ENCODE measurements at places on chromosomes 1 and 21. TPM values are rescaled to one million over a fixed set of nuclear protein-coding genes. Genes with fewer than 3 reads are reported as not detected.

Gene ARHGEF16
- 2.3 TPM for total RNA-seq

Gene TBX19
- total RNA-seq = 1.8 TPM

Gene MTF1
- 5.7 TPM for total RNA-seq

Gene ARHGAP29
- 71.7 TPM for total RNA-seq

Gene BRDT
- not detected for total RNA-seq

Gene CD1B
- total RNA-seq = not detected

Gene TAL1
- 4.2 TPM for total RNA-seq

Gene CYP4Z1
- 0.33 TPM for total RNA-seq

Gene OR2T6
- total RNA-seq = not detected

Gene SLC6A9
- total RNA-seq = 35.0 TPM

Gene CLEC20A
- total RNA-seq = not detected

Gene RGS7
- total RNA-seq = 8.0 TPM

Gene IGSF5
- 1.4 TPM for total RNA-seq

Gene F13B
- total RNA-seq = not detected

Gene LCE2A
- total RNA-seq = not detected

Gene CRYBG2
- total RNA-seq = 1.9 TPM

Gene FAM72A
- total RNA-seq = 3.8 TPM

Gene ENAH
- total RNA-seq = 113 TPM

Gene KLHL20
- 62.1 TPM for total RNA-seq

Gene OR2M2
- not detected for total RNA-seq

Gene GPR25
- total RNA-seq = not detected

Gene C21orf58
- total RNA-seq = 9.3 TPM

Gene OR2T35
- total RNA-seq = not detected

Gene SMCP
- total RNA-seq = not detected

Gene TDRD5
- 0.99 TPM for total RNA-seq

Gene HES2
- total RNA-seq = 1.2 TPM

Gene UFC1
- total RNA-seq = 107 TPM

Gene LRRC71
- total RNA-seq = not detected

Gene IL20
- not detected for total RNA-seq

Gene RGSL1
- total RNA-seq = not detected

Gene LDLRAP1
- total RNA-seq = 7.0 TPM

Gene HRNR
- total RNA-seq = not detected

Gene SPRR1A
- not detected for total RNA-seq

Gene IFT25
- total RNA-seq = 37.8 TPM

Gene TCHHL1
- total RNA-seq = not detected

Gene TCHH
- total RNA-seq = 0.66 TPM

Gene NPPA
- total RNA-seq = 0.77 TPM

Gene PGBD5
- total RNA-seq = 11.3 TPM

Gene PROX1
- total RNA-seq = 92.5 TPM

Gene GFI1
- 1.1 TPM for total RNA-seq

Gene ASTN1
- 36.5 TPM for total RNA-seq

Gene DMBX1
- 0.55 TPM for total RNA-seq

Gene CD1D
- 2.7 TPM for total RNA-seq

Gene PPIAL4G
- not detected for total RNA-seq

Gene ADORA1
- 1.9 TPM for total RNA-seq

Gene ILDR2
- 153 TPM for total RNA-seq

Gene RCAN1
- total RNA-seq = 38.2 TPM

All from camera-type eye (tissue), 1 donor.